ENCODE measurements at places on chromosomes 6 and 20.

DNA sequence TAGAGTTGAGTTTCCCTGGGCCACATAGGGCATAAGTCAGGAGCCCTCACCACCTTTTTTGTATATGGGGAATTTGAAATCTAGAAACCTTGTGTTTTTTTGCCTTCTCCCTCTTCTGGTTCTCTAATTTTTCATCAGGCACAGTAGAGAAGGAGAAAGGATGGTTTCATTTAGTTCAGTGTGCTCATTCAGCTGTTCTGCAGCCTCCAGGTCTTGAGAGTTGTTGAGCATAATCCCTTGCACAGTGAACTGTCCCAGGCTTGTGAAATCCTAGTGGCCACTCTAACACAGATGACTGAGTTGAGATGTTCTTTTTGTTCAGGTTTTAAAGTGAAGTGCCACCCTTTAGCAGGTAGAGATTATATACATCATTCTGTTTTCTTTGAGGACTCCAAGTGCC is 183.5 kb downstream of the CDKAL1 start:
- DNase-seq = no peak

DNA sequence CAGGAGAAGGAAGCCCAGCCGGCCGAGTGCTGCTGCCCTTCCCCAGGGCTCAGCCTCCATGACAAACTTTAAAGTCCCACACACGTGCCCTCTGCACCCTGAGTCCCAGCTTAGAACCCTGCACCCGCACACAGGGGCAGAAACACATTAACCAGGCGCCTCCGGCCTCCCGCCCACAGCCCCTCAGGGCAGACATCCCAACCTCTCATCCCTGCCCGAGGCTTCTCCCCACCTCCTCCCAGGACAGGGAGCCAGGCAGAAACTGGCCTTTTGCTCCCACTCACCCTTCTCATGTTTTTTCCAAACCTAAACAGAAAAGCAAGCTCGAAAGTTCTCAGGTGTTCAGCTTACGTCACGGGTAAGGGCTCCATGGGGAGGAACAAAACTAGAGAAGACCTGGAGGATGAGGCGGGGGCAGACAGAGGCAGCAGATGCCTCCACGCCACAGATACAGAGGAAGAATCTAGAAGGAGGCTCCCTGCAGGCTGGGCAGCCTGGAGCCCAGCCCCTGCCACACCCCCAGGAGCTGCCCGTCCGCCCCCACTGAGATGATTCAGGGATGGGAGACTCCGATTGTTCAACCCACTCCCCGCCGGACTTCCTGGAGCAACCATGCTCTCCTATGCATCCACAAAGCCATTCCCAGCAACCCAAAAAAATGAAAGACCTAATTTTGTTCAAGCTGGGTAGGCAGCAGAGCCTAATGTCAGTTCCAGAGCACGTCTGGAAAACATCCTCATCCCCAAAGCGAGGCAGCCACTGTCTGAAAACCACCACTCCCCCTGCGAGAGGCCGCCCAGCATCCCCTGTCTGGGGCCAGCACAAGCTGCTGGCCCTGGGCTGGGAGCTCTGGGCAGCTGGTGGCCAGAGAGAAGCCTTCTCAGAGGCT is 8.8 kb downstream of the KCNQ2 start:
- DNase-seq = no peak

DNA sequence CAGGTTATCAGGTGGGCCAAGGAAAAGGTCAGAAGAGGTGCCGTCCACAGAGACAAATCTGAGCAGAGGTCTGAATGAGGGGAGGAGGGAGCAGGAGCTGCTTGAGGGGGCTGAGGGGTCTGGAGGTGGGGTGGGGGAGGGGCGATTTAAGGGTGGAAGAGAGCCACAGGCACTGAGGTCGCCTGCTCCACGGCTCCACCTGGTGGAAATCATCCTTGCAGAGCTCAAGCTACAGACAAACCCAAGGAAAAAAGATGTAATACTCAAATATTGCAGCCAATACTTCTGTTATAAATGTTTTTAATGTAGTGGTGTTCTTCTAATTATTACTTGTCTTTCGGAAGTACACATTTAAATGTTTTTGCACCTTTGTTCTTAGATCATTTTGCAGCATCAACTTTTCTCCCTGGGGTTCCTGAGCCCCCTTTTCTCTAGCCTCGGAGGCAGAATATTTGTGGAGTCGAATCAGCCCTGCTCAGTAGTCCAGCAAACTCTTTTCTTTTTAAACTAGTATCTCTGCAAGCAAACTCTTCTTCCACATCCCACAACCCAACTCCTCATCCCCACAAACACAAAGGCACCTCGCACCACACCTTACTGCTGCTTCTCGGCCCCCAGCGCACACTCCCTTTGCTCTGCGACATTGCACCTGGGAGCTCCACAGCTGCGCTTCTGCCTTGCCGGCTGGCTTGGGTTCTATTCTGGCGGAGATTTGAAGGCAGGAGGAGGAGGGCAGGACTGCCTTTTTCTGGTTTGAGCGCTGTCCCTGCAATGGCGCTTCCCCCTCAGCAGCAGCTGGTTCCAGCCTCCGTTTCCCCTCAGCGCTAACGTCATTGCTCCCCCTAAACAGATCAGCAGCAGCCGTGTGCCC is 51.0 kb upstream of the TFAP2A start:
- DNase-seq = no peak

- no peak for DNase-seq
Measured at GRCh38 chr6:30019819-30020218, 41.2 kb upstream of the POLR1H start.

DNA sequence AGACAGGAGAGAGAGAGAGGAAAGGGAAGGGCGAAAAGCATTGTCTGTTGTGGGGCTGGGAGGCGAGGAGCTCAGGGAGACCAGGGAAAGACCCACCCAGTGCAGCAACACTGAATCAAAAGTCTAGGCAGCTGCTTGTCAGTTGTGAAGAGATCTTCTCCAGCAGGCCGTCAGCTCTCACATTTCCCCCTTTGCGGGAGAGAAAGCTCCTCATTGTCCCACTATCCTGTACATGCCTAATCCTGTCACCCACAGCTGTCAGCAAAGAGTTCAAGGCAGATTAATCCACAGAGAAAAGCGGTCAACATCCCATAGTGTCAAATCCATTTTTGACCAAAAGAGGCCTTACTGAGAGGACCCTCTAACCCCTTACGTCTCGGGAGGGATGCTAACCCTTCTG is 27.3 kb downstream of the RNF182 start:
- DNase-seq = no peak

DNA sequence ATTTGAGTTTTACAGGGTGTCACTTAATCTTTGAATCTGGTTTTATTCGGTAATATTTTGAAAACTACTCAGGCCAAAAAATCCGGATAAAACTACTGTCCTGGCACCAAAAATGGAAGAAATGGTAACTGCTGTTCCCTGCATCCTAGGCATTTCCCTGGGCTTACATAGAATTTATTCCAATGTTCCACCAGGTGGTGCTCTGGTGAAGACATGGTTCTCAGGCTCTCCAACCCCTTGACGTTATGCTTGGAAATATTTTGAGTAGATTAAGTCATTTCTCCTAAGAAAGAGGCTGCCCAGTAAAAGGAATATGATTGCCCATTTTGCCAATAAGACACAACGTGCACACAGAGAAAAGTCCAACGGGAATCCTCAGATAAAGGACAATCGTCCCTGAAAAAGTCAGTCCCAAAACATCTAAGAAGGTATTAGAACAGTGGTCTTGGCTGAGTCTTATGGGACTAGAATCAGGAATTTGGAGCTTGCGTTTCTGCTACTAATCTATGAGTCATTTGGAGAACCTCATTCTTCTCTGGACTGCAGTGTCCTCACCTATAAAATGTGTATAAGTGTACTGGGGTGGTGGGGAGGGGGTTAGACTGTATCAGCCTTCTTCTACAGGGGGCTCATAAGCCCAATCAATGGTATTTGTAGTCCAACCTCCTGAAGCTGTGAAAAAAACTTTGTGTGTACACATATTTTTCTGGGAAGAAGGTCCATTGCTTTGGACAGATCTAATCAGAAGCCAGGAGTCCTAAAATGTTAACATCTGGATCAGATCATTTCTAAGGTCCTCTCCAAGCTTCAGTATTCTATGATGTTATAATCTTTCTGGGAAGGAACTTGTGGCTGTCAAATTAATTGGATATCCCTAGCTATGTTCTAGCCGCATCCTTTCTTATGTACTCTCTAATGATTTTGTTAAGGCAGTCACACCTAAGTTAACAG is 131.0 kb upstream of the BMP2 start:
- DNase-seq = no peak

- DNase-seq = no peak
Measured at GRCh38 chr6:13662651-13663334, 47.7 kb downstream of the NOL7 start.

All from central memory CD4-positive, alpha-beta T cell (primary cell).